ENCODE measurements at places on chromosomes 7 and 10.

DNA sequence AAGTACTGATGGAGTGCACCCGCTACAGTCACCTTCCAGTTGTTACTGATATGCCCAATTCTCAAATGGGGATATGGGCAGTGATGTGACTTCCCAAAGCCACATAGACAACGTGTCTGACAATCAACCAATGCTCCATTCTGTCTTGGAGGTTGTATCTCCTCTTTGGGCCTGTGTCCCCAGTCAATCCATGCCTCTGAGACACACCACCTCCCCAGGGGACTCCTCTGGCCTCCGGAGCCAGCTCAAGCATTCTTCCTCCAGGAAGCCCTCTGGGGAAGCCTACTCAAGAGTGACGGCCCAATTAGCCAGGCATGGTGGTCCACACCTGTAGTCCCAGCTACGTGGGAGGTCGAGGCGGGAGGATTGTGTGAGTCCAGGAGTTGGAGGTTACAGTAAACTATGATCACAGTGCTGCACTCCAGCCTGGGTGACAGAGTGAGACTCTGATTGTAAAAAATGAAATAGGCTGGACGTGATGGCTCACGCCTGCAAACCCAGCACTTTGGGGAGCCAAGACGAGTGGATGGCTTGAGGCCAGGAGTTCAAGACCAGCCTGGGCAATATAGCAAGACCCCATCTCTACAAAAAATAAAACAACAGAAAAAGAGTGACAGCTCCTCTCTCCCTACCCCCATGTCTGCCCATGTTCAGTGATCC lies 99.5 kb upstream of the TNRC18 start:
- DNase-seq = no peak

- DNase-seq = no peak
Observed at GRCh38 chr7:149471289-149471953, 10.6 kb upstream of the ZNF777 start.

GRCh38 chr7:13016036-13016581 lies 328.7 kb downstream of the ARL4A start:
- DNase-seq = no peak

DNA sequence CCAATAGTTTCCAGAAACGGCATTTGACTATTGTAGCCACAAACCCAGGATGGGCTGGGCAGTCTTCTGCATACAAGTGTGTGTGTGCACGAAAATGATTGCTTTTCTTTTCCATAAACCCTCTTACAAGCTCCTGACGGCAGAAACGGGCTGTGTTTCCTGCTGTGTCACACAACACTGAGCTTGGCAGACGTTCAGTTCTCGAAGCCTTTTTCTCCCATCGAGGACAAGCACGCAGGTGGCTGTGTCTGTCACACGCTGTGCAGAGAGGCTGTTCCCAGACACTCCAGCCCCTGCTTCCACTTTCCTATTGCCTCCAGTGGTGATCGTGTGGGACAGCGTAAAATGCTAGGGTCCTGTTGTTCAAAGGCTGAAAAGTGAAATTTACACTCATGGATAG lies 32.1 kb downstream of the RBAK start:
- no peak for DNase-seq

DNA sequence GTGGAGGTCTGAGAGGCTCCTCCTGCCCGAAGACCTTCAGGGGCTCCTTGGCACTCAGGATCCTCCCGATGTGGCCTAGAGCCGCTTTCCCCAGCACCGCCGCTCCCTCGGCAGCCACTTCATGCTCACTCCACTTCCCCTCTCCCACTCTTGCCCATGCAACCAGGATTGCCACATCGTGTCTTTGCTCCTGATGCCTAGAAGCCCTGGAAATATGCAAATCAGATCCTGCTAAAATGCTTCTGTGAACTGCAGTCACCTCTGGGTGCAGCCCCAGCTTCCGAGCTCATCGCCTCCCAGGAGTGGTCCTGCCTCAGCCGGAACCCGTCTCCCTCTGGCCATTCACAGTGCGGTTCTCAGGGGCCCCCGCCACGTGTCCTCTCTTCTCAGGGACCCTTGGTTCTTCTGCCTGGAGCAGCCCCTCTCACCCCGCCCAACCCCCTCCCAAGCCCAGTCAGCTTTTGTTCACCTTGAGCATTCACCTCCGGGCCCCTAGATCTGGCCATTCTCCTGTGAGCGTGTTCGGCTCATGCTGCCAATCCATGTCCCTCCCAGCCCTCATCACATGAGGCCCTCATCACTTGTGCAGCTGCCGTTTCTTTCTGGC lies 175.5 kb downstream of the ADARB2 start:
- DNase-seq = no peak

DNA sequence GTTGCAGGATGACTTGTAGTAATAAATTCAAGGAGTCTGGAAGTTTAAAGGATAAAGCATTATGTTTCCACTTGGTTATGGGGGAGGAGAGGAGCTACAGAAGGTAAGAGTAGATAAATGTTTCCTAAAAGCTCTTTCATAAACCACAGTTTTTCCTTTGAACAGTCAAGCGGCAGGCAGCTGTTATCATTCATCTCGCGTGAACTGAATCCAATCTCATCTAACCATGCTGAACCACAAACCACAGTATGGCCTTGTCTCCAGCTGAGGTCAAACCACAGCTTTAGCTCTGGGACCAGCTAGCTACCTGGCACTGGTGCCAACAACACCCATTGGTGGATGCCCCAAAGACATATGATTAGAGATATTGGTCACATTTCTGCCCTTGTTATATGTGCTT lies 63.3 kb downstream of the NOC3L start:
- DNase-seq = peak; percentile 49

DNA sequence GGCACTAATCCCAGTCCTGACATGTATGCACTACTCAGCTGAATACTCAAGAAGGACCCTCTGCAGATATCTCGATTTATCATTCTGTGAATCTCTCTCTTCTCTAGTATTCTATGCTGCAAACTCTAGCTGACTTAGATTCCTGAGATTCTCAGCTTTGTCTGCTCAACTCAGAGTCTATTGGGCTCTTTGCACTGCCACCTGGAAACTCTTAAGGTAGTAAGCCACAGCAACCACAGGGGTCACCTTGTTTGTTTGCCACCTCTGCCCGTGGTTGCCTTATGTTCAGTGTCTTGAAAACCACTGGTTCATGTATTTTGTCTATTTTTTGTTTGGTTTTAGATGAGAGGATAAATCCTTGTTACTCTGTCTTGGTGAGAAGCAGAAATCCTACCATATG lies 72.9 kb downstream of the SP8 start:
- no peak for DNase-seq

DNA sequence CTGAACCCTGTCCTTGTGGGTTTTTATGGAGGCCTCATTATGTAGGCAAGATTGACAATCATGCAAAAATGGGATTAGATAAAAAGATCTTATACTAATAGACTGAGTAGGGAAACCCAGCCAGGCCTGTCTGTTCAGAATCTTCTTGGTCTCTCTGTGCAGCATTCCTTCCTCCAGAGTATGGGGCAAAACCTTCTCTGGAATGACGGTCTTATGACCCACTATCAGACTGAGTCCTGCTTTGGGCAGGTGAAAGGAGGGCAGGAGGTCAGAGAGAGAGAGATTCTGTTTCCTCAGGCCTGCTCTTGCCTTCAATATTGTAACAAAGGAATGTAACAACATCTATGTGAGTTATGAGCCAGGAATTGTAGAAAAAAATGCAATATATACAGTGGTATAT lies 182.6 kb downstream of the DNAJC1 start:
- no peak for DNase-seq

DNA sequence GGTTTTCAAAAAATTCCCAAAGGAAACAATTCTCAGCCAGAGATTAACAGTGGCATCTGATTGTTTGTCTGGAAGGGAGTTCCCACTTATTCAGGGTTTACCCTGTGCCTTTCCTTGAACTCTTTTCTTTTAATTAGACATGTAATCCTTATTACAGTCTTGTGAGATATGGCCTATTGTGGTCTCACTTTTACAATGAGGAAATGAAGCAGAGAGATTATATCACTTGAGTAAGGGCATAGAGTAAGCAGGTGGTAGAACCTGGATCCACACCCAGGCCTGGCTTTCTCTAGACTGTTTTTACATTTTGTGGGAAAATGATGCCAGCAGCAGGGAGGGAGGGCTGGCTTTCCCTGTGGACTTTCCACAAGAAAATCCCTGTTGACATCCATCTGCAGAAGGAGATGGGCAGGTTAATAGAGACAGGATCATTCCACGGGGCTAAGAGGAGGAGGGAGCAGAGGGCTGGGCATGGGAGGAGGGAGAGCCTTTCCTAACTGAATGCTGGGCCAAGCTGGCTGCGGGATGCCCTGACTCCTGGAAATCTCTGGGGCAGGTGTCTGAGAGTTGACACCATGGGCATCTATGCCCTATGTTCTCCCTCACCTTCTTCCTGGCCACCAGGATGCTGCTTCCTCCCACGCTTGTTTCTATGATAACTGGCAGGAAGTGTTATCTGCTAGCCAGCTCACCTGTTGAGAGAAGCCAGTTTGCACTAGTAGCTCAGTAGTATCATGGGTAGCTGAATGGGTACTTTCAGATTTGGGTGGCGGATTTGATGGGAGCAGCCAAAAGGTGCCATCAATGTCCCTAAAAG lies 28.7 kb upstream of the ARHGAP22 start:
- DNase-seq = no peak

DNA sequence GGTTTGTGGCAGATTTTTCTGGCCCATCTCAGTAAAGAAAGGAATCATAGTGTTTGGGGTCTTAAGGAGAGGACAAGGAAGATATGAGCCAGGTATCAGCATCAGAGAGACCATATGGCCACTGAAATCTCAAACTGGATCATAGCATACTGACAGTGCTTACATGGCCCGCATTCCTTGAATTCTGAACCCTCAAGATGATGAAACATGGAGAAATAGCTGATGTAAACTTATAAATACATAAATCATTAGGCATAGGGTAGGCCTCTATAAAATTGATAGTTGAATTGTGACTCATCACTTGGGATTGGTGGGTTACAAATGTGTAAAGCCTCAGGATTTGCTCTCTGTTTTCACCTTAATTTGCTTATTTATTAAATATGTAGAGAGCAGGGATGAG lies 688.5 kb downstream of the CNTNAP2 start:
- DNase-seq = no peak

GRCh38 chr10:132266594-132267161 lies 41.1 kb downstream of the STK32C start:
- no peak for DNase-seq

- no peak for DNase-seq
Observed at GRCh38 chr10:113108194-113108835, 158.3 kb downstream of the TCF7L2 start.

DNA sequence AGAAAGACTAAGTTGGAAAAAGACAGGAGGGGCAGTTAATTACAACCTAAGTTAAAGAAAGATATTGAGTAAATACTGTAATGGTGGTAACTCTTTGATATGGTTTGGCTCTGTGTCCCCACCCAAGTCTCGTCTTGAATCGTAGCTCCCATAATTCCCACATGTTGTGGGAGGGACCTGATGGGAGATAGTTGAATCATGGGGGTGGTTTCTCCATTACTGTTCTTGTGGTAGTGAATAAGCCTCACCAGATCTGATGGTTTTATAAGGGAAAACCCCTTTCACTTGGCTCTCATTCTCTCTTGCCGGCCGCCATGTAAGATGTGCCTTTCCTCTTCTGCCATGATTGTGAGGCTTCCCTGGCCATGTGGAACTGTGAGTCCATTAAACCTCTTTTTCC lies 143.8 kb downstream of the GRK5 start:
- no peak for DNase-seq

DNA sequence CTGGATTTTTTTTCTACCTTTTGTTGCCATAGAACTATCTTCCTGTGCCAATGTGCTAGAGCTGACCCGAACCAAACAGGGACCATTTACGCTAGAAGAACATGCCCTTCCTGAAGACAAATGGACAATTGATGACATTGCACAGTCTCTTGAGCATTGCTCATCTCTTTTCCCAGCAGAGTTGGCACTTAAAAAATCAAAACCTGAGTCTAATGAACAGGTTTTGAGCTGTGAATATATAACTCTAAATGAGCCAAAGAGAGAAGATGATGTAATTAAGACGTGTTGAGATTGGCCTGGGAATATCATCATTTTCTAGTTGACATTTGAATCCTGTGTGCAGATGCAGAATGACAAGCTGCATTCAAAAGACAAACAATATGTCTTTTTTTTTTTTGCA lies 37.1 kb downstream of the TRUB1 start:
- no peak for DNase-seq

DNA sequence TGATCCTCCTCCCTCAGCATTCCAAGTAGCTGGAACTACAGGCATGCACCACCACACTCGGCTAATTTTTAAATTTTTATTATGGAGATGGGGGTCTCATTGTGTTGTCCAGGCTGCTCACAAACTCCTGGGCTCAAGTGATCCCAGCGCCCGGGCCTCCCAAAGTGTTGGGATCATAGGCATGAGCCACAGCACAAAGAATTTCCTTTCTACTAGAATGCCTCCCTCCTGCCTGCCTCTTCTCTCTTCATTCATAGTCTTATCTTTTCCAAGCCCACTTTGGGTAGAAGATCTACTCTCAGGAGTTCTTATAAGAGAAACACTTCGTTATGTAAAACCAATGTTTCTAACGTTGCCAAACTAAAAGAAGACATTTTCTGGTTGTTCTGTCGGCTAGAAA lies 144.1 kb downstream of the LRRC4 start:
- DNase-seq = no peak

GRCh38 chr10:130220251-130221185 lies 84.3 kb downstream of the GLRX3 start:
- DNase-seq = no peak

GRCh38 chr7:13953368-13953767 lies 36.1 kb downstream of the ETV1 start:
- DNase-seq = no peak

DNA sequence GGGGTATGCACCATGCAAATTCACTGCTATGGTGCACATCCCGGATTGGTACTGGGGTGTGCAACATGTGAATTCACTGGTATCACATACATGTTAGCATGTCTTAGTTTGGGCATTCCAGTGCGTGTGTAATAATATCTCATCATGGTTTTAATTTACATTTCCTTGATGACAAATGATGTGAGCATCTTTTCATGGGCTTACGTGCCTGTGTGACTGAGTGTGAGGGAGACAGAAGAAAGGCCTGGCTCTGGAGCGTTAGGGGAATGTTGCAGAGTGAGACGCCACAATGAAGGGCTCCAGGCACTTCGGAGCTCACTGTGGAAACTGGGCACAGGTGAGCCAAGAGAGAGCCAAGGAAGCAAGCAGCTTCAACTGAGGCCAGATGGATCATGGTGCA lies 162.6 kb downstream of the UBE2H start:
- no peak for DNase-seq

- DNase-seq = no peak
Observed at GRCh38 chr10:48772059-48772458, 87.4 kb downstream of the WDFY4 start.

- DNase-seq = no peak
Observed at GRCh38 chr7:23346316-23346715, 47.2 kb downstream of the MALSU1 start.

DNA sequence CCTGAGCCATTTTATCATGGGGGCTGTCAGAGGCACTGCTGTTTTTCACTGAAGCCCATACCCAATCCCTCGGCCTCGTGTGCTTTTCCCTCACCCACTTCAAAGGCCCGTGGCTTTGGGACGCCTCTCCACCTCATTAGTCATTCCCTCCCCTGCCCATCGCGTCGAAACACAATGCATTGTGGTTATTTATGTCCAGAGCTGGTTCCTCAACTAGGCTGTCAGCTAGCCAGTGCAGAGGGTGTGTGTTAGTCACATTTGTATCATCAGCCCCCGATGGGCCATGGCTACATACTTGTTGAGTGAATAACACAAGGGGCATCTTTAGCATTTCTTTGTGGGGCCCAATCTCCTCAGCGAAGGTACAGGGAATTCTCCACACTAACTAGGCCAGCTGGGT lies 3.8 kb upstream of the CRCP start:
- DNase-seq = no peak

All from GDM1 (cell line).